Left ventricle myocardium inferior (tissue), 1 donor: ENCODE measurements at places on chromosomes 5 and 9. TPM values are rescaled to one million over a fixed set of nuclear protein-coding genes. Genes with fewer than 3 reads are reported as not detected.

GRCh38 chr5:171447226-171447625, 27.8 kb downstream of the FGF18 start:
- DNase-seq = no peak

GRCh38 chr5:167057665-167058064, 1233.8 kb upstream of the WWC1 start:
- DNase-seq = no peak

DNA sequence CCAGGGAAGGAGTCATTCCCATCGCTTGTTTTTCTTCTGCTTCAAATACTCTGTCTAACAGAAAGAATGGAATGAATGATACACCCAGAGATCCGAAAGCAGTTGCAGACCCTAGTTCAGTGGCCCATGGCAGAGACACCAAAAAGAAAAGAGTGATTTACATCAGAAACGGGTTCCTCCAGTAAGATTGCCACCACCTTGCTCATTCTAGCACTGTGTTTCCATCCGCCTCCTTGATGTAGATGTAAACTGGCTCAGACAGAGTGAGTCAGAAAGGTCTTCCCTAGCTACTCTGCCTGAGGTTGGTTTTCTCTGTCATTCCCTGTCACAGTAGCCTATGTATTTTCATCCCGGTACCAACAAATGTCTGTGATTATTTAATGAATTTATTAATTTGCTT, 15.9 kb upstream of the CLINT1 start:
- DNase-seq = no peak

- DNase-seq = no peak
These were observed 93.9 kb downstream of the GRIA1 start for GRCh38 chr5:153584126-153584959.

- DNase-seq = no peak
These were observed 13.7 kb upstream of the NXNL2 start for GRCh38 chr9:88521308-88521707.

DNA sequence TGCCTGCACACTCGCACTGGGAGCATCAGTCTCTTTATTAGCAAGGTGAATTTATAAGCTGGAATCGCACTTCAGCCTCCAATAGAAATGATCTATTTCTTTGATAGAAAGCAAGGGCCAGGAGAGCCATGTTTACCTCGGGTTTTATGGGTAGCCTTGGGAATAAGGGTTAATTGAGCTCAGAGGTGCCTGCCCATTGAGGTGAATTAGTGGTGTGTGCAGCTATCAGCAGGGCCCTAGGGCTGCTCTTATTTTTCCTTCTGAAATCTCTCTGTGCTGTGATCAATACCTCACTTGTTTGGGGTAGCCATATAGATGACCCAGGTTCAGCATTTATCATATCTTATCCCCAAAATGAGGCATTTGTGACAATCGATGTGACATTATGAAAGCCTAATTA, 297.8 kb downstream of the EBF1 start:
- no peak for DNase-seq

GRCh38 chr5:59036274-59036961, 453.5 kb downstream of the RAB3C start:
- no peak for DNase-seq

- DNase-seq = no peak
These were observed 1775.7 kb upstream of the C9orf72 start for GRCh38 chr9:29348999-29349398.

DNA sequence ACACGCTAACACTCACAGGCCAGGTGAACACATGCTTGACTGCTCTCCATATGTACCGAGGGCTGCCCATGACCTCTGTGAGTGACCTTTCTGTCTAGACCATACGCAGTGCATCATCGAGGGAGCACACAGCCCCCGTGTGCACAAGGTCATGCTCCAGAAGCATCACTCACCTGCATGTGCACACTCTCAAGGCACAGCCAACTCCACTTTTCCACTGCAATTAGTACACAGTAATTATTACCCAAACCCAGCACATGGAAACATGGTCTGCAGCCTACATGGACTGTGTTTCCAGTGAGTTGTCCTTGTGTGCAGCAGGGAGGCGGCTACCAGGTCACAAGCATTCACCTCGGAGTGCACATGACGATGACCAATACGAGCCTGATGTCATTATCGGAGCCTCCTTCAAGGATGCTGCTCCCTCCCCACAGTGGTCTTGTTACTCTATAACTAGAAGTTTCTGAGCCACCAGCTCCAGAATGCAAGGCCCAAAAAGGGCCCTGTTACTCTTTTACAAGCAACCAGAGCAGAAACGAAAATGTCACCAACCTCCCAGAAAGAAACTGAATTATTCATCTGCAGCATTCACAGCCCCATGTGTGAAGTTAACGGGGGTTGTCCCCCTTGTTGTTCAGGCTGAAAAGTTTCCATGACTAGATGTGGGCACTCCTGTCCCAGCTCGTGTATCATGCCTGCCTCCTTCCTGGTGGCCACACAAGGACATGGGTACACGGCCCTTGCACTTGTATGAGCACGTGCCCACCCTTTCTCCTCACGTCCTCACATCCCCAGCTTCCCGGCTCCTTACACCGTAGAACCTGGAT, 31.2 kb downstream of the SEMA4D start:
- DNase-seq = no peak

DNA sequence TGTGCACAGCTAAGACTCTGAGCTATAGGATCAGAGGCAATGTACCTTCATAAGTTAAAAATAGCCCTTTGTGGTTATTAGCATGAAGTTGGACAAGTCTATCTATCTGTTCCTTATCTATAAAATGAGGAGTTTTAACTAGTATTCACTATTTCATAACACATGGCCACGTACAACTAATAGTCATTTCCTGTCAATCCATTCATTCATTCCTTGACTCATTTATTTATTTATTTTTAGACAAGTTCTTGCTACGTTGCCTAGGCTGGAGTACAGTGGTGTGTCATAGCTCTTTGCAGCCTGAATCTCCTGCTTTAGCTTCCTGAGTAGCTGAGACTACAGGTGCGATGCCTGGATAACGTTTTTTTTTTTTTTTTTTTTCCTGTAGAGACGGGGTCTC, 92.1 kb downstream of the NR3C1 start:
- no peak for DNase-seq

- no peak for DNase-seq
These were observed 111.7 kb upstream of the PUM3 start for GRCh38 chr9:2955575-2955974.

GRCh38 chr5:90134892-90135291, 274.7 kb downstream of the CETN3 start:
- peak; percentile 51 for DNase-seq

Gene PCDHB16
- 1.4 TPM for total RNA-seq

Gene OR1Q1
- not detected for total RNA-seq

Gene RASGRF2
- total RNA-seq = 4.8 TPM

Gene BTNL3
- not detected for total RNA-seq

Gene OLFM1
- 10.0 TPM for total RNA-seq
